A673 (cell line): ENCODE measurements at places on chromosomes 13 and 19.

- H3K36me3 ChIP-seq, result no peaks in the 10 kb centered on the region
- H3K27ac ChIP-seq, result no peak overlapping the region
- no peak overlapping the region for H3K4me3 ChIP-seq
- H3K4me1 ChIP-seq, result no peaks in the 10 kb centered on the region
Measured at GRCh38 chr19:8194528-8195267, 14.5 kb upstream of the CERS4 start.

DNA sequence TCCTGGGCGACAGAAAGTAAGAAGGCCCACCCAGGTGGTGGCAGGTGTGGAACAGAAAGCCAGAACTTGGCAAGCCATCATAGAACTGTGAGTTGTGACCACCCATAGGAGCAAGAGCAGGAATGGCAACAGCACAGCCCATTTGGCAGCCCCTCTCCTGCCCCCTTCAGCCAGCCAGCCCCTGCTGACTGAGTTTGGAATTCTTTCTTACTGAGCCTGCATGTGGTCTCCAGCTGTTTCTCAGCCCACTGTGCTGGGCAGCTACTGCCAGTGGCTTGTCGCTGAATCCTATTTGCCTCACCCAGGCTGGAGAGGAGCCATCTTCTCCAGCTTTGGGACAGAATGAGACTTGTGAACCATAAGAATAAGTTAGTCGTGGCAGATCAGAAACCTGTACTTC is 28.3 kb downstream of the CNMD start:
- no peaks in the 10 kb centered on the region for H3K36me3 ChIP-seq
- H3K27ac ChIP-seq, result no peak overlapping the region
- H3K4me3 ChIP-seq, result no peak overlapping the region
- no peak for DNase-seq
- H3K4me1 ChIP-seq, result peaks cover 2% of the 10 kb centered on the region

GRCh38 chr13:42649141-42649540 is 75.2 kb downstream of the TNFSF11 start:
- H3K4me3 ChIP-seq, result no peak overlapping the region
- no peak for DNase-seq
- no peak overlapping the region for H3K27ac ChIP-seq
- peaks cover 24% of the 10 kb centered on the region for H3K4me1 ChIP-seq
- H3K36me3 ChIP-seq, result no peaks in the 10 kb centered on the region

- no peak for DNase-seq
- no peaks in the 10 kb centered on the region for H3K4me1 ChIP-seq
- no peak overlapping the region for H3K4me3 ChIP-seq
Measured at GRCh38 chr19:11223200-11223599, 16.2 kb upstream of the ANGPTL8 start.

DNA sequence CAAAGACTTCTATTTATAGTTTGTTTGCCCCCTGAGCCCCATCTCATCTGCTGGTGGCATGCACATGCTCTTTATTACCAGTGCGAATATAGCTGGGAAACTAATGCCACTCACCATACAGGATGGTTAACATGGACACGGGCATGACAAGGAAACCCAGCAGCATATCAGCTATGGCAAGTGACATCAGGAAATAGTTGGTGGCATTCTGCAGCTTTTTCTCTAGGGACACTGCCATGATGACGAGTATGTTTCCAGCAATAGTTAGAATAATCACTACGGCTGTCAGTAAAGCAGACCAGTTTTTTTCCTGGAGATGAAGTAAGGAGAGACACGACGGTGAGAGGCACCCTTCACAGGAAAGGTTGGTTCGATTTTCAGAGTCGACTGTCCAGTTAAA is 1.5 kb downstream of the HTR2A start:
- peaks cover 34% of the 10 kb centered on the region for H3K27me3 ChIP-seq
- peaks cover 22% of the 10 kb centered on the region for H3K4me1 ChIP-seq
- no peaks in the 10 kb centered on the region for H3K36me3 ChIP-seq

DNA sequence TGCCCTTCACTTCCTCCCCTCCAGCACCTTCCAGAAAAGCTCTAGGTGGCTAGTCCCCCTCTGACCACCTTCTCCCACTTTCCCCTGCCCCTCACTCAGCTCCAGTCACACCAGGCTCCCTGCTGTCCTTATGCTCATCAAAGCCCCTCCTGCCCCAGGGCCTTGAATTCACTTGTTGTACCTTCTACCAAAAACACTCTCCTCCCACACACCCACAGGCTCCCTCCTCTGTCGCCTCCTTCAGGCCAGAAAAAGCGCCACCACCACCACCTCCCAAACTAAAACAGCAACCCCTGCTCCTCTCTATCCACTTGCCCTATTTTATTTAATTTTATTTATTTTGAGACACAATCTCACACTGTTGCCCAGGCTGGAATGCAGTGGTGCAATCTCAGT is 4.8 kb upstream of the CEACAM16 start:
- H3K4me1 ChIP-seq, result no peaks in the 10 kb centered on the region
- no peaks in the 10 kb centered on the region for H3K36me3 ChIP-seq
- H3K27me3 ChIP-seq, result no peaks in the 10 kb centered on the region
- H3K27ac ChIP-seq, result no peak overlapping the region
- no peak overlapping the region for H3K4me3 ChIP-seq
- DNase-seq, result peak; percentile 34

DNA sequence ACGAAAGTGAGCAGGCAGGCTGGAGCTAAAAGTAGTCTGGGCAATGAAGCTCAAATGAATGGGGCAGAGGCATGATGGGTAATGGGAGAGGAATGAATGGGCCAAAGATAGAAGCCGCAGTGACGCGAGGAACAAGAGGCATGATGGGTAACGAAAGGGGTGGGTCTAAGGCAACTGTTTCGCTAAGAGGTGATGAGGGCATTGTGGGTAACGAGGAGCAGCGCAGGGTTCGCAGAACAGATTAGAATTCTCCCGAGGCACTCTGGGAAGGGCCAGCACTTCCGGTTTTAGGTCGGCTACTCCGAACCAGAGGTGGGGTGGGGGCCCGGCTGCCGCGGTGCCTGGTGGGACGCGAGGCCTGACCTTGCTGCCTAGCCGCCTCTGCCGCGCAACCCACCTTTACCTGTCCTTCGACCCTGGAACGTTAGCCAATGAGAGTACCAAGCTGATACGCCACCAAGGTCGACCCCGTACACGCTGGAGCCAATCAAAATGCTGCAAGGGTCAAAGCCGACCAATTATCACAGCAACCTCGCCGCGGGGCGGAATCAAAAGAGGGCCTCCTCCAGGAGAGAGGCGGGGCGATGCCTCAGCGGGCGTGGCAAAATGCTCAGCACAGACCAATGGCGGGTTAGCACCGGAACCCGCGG is 563 bp upstream of the TOMM40 start:
- DNase-seq, result peak; percentile 100
- peaks cover 34% of the 10 kb centered on the region for H3K36me3 ChIP-seq
- peak overlapping the region; percentile 89 for H3K27ac ChIP-seq
- no peaks in the 10 kb centered on the region for H3K27me3 ChIP-seq
- H3K4me1 ChIP-seq, result peaks cover 14% of the 10 kb centered on the region

DNA sequence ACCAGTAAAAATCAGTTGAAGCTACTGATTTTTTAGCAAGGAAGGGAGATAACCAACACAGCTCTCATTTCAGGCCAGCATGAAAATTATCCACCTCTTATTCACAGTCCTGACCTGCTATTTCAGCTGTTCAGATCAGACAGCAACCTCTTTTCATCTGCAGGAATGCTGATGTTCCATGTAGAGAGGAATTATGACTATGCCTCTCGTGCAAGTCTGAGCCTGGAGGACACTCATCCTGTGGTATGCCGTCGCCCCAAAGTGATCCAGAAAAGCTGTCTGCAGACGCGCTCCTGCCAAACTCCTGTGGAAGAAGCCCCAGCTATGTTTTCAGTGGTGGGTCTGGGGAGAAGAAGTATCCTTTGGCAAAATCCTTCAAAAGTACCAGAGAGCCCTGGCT is 563.5 kb upstream of the SLITRK1 start:
- no peak for DNase-seq
- H3K36me3 ChIP-seq, result no peaks in the 10 kb centered on the region
- no peaks in the 10 kb centered on the region for H3K4me1 ChIP-seq
- H3K27me3 ChIP-seq, result no peaks in the 10 kb centered on the region
- H3K27ac ChIP-seq, result no peak overlapping the region
- no peak overlapping the region for H3K4me3 ChIP-seq

DNA sequence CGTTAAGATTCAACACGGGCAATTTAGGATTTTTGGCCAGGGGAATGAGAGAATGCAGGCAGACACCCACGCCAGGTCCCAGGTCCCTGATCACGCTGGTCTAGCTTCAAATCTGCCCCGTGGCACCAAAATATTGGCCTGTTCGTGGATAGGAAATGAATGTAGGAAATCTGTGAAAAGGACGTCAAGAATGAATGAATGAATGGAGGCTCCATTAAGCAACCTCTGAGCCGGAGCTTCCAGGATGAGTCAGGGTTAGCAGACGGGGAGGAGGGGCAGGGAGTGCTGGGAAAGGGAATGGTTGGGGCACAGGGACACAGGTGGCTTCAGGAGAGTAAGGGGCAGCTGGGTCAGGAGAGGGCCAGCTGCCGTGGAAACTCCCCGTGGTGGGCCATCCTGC is 4.2 kb downstream of the SULT2B1 start:
- H3K36me3 ChIP-seq, result no peaks in the 10 kb centered on the region
- no peak overlapping the region for H3K4me3 ChIP-seq
- DNase-seq, result no peak
- no peaks in the 10 kb centered on the region for H3K27me3 ChIP-seq
- H3K27ac ChIP-seq, result no peak overlapping the region

DNA sequence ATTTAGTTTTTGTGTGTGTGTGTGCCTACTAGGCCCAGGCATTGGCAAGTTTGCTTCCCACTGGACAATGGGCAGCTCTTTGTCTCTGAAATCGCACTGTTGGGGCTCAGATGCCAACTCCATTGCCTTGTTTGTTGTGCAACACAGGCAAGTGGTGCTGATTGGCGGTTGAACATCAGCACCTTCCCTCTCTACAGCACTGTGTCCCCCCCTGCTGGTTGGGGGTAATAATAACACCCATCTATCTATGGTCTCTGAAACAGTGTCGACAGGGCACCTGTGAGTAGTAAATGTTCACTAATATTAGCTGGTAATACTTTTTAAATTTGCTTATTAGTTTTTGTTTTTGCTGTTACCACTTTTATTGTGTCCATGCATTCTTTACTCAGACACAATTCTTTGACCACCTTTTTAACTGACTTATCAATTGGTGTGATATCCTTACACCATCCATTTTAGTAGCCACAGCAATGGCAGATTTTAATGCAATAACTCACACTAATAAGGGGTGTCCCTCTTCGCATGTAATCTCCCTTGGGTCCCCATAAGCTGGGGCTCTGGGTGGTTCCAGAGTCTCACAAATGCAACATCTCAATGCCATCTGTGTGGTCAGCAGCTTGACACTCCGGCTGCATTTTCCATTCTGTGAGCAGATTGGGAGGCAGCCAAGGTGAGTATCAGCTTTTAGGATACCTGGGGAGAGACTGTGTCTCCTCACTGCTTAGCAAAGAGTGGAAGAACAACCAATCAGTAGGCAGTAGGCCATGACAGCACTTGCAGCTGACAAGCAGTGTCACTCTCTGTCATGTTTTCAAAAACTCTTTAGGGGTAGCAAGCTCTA is 47.7 kb upstream of the UQCRFS1 start:
- H3K27ac ChIP-seq, result no peak overlapping the region
- no peaks in the 10 kb centered on the region for H3K27me3 ChIP-seq
- H3K4me3 ChIP-seq, result no peak overlapping the region
- H3K36me3 ChIP-seq, result no peaks in the 10 kb centered on the region
- no peaks in the 10 kb centered on the region for H3K4me1 ChIP-seq

DNA sequence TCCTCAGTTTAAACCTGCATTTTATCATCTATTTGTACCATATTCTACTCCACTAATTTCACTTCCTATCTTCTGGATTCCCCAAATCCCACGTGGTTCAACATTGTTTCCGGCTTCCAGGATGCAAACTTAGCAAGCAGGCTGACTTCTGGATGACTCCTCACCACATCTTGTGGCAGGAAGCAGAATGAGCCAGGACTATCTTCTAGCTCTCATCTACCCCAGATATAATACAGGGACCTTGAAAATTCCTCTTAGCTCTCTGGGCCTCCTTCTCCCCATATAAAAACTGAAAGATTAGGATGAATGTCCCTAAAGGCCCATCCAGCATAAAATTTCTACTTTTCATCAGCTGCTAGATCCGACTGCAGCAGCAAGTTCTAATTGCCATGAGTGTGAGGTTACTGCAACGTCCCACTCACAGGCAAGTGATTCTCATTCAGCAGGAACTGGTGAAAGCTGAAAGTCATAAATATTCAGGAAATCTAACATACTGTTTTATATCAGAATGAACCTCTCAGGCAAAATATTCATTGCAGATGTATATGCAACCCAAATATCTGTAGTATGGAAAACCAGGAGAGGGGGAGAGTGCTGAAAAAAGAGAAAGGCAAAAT is 93.4 kb downstream of the KCTD12 start:
- DNase-seq, result no peak
- H3K27me3 ChIP-seq, result no peaks in the 10 kb centered on the region
- no peaks in the 10 kb centered on the region for H3K4me1 ChIP-seq
- no peaks in the 10 kb centered on the region for H3K36me3 ChIP-seq
- H3K4me3 ChIP-seq, result no peak overlapping the region

DNA sequence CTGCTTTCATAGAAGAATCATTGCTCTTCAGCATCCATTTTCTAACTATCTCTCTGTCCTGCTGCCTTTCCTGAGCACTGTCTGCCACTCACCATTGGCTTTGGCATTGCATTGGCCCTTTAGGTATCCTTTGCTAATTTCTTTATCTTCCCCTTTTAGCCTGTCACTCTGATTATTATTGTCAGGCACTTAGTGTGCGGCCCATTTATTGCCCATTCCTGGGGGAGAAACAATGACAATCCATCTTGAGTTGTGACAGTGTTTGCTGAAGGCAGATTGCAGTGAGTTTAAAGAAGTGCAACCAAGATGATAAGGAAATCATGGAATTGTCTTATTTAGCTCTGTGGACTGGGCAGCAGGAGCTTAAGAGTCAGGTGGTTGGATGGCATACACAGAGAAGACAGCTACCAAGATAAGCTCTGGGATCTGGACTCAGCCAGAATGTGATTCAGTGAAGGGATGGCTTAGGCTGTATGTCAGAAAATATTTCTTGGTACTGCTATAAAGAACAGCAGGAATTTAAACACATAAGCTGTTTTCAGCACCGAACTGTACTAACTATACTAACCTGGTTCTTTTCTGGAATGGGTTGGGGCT is 25.3 kb downstream of the B3GLCT start:
- no peak overlapping the region for H3K4me3 ChIP-seq
- DNase-seq, result no peak
- H3K36me3 ChIP-seq, result no peaks in the 10 kb centered on the region
- H3K27me3 ChIP-seq, result no peaks in the 10 kb centered on the region
- no peaks in the 10 kb centered on the region for H3K4me1 ChIP-seq

GRCh38 chr19:45601115-45601514 is 897 bp downstream of the GPR4 start:
- no peak for DNase-seq
- peaks cover 8% of the 10 kb centered on the region for H3K4me1 ChIP-seq
- no peak overlapping the region for H3K4me3 ChIP-seq
- H3K27ac ChIP-seq, result no peak overlapping the region

- H3K27me3 ChIP-seq, result no peaks in the 10 kb centered on the region
- peaks cover 39% of the 10 kb centered on the region for H3K4me1 ChIP-seq
- peaks cover 7% of the 10 kb centered on the region for H3K36me3 ChIP-seq
- peak overlapping the region; percentile 11 for H3K4me3 ChIP-seq
- peak overlapping the region; percentile 95 for H3K27ac ChIP-seq
- peak; percentile 94 for DNase-seq
Measured at GRCh38 chr19:1243768-1244692, 2.5 kb downstream of the ATP5F1D start.

- H3K27ac ChIP-seq, result no peak overlapping the region
- no peaks in the 10 kb centered on the region for H3K27me3 ChIP-seq
- H3K4me3 ChIP-seq, result no peak overlapping the region
- no peaks in the 10 kb centered on the region for H3K36me3 ChIP-seq
- DNase-seq, result no peak
Measured at GRCh38 chr13:101493541-101493940, 41.1 kb downstream of the ITGBL1 start.
